RKO (cell line): ENCODE measurements at places on chromosomes 13 and 19.

DNA sequence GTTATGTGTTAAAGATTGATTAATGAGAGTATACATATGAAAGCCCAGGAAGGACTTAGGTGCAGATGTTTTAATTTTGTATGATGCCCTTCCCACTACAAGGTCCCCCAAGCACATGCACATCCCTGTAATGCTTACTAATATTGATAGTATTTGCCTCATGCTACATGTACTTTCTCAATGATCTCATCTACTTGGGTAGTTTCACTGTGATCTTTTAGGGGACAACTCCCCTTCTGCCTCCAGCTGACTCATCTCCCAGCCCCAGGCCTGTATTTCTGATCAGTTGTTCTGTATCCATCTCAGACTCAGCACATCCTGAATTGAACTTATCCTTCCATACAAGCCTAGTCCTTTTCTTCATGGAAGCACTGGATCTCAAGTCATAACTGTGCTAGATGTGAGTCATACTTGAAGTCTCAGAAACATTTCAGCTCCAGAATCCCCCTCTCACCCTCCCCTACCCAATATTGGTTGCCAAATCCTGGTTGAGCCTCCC is 49.4 kb upstream of the INTS6 start:
- no peak for DNase-seq

GRCh38 chr13:23955064-23955463 is 57.8 kb upstream of the C1QTNF9B start:
- DNase-seq = no peak

GRCh38 chr19:13615890-13616289 is 109.6 kb upstream of the CACNA1A start:
- DNase-seq = no peak

- DNase-seq = no peak
These were observed 103.6 kb downstream of the MBNL2 start for GRCh38 chr13:97325738-97326137.

- DNase-seq = peak; percentile 30
These were observed 4.3 kb downstream of the NLRP12 start for GRCh38 chr19:53819861-53820260.

- DNase-seq = peak; percentile 68
These were observed 497.5 kb upstream of the PCDH20 start for GRCh38 chr13:61913183-61913582.

DNA sequence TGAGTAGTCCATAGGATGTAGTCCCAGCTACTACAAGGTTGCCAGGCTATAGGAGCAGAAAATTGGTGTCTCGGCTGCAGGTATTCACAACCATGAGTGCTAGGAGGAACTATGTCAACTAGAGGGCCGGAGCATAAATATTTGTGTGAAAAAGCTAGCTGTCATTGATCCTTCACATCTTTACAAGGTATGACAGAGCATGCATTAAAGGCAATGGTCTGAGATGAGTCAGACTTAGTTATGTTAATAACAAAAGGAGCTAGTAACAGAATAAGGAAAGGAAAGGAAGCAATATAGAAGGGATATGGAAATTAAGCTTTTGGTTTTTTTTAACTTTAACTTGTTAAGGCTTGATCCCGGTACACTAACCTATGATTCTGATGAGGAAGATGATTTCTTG is 40.9 kb upstream of the PSG9 start:
- DNase-seq = no peak

DNA sequence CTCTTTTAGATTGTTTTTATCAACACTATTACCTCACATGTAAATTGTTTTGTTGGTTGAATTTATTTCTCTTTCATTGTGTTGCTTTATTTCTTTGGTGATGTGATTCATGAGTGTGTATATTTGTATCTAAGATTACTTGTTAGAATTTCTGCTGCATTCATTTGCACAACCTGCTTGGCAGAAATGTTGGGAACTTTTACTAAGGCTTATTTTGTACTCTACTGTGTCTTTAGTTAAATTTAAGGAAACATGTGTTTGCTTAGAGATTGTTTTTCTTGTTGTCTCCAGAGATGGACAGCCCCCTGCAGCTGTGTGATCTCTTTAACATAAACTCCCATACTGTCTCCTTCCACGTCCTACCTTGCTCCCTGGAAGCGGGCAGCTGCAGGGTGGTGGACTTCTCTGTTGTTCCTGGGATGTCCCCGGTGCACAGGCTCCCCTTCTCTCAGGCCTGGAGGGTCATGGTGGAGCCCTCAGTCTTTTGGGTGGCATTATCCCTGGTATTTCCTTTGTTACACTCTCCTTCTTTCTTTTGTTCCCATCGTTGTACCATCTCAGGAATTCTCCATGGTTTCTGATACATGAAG is 212.0 kb upstream of the SPRY2 start:
- no peak for DNase-seq
